ENCODE measurements at places on chromosomes 2 and 18. TPM values are rescaled to one million over a fixed set of nuclear protein-coding genes. Genes with fewer than 3 reads are reported as not detected.

FOXD4L1 gene
- 0.32 TPM for total RNA-seq

ABCG8 gene
- total RNA-seq = not detected

HOXD13 gene
- total RNA-seq = not detected

POMC gene
- 5.9 TPM for total RNA-seq

FOXI3 gene
- not detected for total RNA-seq

TLK1 gene
- total RNA-seq = 112 TPM

Data from activated T-helper 1 cell treated with anti-CD3 and anti-CD28 coated beads, Interleukin-12 subunit alpha, Interleukin-12 subunit beta, Interleukin-2, Interleukin-4 antibody, amounts not matched to agents 30 ng/mL and 10 ng/mL and 1 ng/mL, durations not matched to agents 14 hours and 24 hours and 36 hours (primary cell).